ENCODE measurements at places on chromosomes 11 and 22.

- DNase-seq: no peak
Observed at GRCh38 chr11:77109236-77110019, 6.8 kb downstream of the OMP start.

- no peak for DNase-seq
Observed at GRCh38 chr11:133198438-133198837, 333.9 kb downstream of the OPCML start.

- no peak for DNase-seq
Observed at GRCh38 chr22:40466976-40467375, 96.6 kb downstream of the SGSM3 start.

- no peak for DNase-seq
Observed at GRCh38 chr11:86632499-86633269, 39.7 kb downstream of the ME3 start.

- DNase-seq: no peak
Observed at GRCh38 chr11:1358286-1358685, 31.4 kb upstream of the BRSK2 start.

DNA sequence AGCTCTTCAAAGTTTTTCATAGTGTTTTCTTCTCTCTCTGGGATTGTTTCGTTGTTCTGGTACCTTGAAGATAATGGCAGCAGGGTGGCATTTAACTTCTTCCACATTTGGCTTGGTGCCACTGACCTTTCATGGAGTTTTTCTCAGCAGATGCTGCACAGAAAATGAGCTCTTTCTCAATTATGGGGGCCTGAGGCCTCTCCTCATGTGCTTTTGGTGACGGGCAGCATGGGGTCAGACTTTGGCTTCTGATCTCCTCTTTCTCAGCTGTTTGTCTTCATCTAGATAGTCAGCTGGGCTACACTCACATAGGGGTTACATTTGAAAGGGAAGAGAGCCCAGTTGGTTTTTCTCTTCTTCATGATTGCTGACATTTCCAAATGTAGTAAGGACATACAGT, 76.3 kb downstream of the FAT3 start:
- DNase-seq: no peak

- DNase-seq: no peak
Observed at GRCh38 chr11:81990659-81991443, 742.8 kb downstream of the FAM181B start.

DNA sequence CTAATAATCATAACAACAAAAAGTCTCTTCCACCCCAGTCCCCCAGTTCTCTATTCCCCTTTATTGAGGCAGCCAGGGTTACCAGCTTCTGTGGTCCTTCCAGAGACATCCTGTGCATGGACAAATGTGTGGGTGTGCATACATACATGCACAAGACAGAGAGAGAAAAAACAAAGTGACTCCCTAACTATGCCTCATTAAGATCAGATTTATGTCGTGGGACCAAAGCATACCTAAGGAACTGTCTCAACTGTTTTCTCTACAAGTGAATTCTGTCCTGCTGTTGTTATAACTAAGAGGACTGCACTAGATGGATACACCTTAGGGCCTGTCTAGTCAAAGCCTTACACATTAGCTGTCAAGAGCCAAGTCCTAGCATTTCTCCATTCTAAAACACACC, 106.7 kb downstream of the MRTFA start:
- DNase-seq: no peak

DNA sequence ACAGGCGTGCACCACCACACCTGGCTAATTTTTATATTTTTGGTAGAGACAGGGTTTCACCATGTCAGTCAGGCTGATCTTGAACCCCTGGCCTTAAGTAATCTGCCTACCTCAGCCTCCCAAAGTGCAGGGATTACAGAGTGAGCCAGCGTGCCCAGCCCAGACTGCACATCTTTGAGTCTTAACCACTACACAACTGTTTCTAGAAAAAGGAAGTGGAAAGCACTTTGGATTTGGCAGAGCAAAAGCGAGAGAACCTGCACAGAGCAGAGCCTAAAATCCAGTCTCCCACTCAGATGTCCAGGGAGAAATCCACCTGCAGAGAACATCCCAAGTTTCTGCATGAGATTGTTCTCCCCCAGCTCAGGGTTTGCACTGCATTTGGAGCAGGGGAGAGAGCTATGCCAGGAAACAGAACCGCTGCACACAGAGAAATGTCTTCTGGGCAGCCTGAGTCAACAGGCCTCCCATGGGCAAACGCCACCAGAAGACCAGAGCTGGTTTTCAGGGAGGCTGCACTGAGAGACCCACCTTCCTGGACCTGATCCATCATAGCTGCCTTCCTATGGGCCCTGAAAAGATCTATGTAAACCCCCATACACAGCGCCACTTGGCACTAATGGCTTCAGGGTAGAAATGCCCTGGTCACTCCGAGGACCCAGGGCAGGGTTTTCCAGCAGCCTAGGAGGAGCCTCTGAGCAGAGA, 54.0 kb downstream of the RPUSD4 start:
- no peak for DNase-seq

- DNase-seq: no peak
Observed at GRCh38 chr11:111395081-111395480, 16.0 kb upstream of the POU2AF1 start.

DNA sequence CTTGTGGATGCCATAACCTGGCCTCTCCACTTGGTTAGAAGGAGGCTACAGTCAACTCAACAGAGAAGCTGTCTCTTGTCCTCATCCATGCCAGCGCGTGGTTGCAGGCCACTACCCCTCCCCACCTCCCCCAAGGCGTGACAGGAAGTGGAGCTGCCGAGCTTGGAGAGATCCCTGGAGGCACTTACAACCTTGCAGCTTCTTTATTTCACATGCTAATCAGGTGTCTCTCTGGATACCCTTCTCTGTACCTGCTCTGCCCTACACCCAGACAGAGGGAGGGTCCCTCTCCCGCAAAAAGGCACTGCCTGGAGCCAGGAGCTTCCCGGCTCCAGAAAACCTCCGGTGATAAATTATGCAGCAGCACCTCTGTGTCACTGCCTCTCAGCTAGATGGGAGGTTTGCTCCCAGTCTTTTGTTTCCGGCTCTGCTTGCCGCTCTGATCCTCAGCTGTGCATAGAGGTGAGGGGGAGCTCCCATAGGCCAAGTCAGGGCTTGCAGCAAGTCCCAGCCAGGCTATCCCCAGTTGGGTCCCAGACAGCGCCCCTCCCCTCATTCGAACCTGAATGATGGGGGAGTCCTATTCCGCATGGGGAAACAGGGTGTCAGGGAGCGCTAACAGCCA, 5.7 kb downstream of the LRP4 start:
- DNase-seq: no peak

DNA sequence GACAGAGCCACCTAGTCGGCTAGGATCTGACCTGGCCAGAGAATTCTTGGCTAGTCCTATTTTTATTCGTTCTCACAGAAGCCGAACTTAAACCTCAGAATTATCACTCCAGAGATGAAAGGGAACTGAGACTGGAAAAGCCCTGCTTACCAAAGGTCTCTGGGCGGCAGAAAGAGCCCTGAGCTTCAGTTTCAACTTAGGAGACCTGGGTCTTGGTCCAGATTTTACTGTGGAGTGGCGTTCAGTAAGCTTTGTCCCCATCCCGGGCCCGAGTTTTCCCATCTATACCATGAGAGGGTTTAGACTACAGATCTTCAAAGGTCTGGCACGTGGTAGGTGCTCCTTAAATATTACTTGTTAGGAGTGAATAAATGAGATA, 516 bp downstream of the NEU3 start:
- DNase-seq: no peak

- no peak for DNase-seq
Observed at GRCh38 chr11:28657378-28658030, 549.3 kb downstream of the METTL15 start.

DNA sequence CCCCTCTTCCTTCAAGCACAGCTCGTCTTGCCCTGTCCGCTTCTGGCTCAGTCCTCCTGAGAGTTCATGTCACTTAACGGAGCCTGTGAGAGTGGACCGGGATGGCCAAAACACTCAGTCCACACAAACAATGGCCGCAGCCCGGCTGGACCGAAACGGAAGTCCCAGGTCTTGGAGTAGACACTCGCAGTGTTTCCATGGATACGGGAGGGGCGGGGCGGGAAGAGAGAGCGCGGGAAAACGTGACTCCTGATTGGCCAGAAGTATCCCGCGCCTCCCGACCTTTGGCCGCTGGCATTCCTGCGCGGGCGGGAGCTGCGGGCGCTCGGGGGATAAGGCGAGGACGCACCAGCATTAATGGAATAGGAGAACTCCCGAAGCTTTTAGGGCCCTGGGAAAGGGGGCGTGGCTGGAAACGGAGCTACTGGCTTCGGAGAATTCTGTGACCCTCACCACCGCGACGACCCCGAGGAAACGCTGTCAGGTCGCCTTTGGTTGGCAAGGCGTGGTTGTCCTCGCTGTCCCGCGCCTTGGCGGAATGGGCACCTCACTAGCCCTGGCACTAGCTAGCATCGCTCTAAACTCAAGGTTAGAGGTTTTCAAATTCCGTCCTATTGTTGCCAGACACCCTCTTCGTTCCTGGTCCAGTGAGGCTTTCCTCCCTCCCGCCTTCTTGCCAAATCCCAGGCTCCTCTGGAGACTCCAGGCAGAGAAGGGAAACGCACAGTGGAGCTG, at the start of the genes NLRP14 and ZNF214:
Gene NLRP14 (plus strand): TSS at position 297 of the 735 bp plus-strand sequence. CDS start 18,108 bp downstream, outside the sequence.
Gene ZNF214 (minus strand): TSS at position 164 of the 735 bp plus-strand sequence. CDS start 17,511 bp downstream, outside the sequence.
- peak; percentile 92 for DNase-seq

- DNase-seq: no peak
Observed at GRCh38 chr11:67601098-67601497, 5.6 kb upstream of the NDUFV1 start.

DNA sequence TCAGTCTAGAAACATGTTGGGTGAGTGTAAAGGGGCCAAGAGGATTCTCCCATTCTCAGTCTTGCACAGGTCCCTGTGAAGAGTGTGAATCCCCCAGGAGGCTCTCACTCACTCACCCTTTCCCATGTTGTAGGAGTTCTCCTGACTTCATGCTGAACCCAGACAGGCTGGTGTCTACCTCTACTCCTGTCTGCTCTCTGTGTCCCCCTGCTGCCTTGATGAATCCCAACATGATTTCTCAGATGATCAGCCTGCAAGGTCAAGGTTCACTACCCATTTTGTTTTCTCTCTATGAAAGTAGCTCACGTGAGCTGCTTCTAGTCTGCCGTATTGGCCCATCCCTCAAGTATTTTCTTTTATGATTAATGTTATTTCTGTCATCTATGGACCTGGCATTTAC, 500.6 kb downstream of the ETS1 start:
- DNase-seq: no peak

- DNase-seq: no peak
Observed at GRCh38 chr11:125313271-125314219, 149.0 kb downstream of the PKNOX2 start.

GRCh38 chr11:19827399-19828135, 114.9 kb downstream of the NAV2 start:
- DNase-seq: no peak

DNA sequence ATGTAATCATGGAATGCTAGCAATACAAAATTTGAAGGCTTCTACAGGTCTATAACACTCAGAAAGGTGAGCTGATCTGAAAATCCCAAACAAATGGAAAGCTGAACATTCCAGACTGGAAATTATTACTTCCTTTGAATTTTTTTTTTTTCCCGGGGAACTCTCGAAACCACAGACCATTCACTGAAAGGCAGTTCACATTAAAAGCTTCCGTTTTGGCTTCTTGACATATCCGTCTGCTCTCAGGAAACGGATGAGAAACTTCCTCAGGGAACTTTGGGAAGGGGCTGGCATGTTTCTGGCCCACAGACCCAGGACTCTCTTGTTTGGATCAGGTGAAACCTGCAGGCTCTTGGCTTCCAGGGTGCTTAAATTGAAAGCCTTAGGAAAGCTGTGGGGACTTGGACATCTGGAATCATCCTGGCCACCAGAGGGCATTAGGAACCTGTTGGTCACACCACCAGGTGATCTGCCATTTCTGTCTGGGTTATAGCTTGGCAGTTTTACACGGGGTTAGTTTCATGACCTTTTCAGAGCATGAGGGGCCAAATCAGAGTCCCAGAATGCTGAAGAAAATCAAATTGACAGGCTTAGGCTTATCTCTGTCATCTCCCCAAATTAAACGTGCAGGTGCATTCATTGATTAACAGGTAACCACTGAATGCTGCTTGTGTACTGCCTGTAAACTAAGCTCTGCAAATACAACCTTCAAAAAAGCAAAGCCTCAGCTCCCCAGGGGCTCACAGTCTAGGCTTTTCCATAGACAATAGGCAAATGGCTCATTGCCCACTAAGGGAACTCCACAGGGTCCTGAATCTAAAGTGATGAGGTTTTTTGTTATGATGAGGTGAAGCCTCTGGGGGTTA, 22.7 kb upstream of the GRAMD1B start:
- peak; percentile 65 for DNase-seq

DNA sequence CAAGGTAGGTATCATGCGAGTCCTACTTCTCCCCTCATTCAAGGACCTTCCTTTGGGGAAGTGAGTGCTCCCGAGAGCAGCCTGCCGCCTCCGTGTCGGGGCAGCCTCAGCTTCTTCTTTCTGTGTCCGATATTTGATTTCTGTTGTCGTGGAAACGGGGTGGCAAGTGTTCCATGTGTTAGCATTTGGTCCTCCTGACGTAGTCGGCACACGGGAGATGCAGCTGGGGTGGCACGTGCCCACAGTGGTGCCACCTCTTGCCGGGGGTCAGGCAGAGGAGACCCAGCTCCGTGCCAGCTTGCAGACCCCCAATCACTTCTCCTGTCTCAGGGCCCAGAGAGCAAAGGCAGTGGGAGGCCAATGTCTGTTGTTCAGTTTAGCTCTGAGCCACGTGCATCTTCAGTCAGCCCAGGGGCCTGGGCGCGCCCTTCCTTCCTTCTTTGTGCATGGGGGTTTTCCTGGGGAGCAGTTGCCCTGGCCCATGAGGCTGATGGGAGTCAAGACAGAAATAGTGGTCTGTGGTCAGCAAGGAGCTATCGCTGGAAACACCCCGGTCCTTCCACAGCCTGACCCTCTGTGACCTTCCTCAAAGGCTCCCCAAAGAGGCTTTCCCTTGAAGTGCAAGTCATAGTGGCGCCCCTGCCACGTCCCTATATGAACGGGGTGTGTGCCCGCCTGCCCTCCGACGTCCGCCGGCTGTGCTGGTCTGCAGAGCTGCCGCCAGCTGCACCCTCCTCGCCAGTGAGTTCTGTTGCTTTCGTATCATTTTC, 44.5 kb downstream of the PARVB start:
- DNase-seq: no peak

- no peak for DNase-seq
Observed at GRCh38 chr11:40280159-40281051, 1179.0 kb downstream of the LRRC4C start.

DNA sequence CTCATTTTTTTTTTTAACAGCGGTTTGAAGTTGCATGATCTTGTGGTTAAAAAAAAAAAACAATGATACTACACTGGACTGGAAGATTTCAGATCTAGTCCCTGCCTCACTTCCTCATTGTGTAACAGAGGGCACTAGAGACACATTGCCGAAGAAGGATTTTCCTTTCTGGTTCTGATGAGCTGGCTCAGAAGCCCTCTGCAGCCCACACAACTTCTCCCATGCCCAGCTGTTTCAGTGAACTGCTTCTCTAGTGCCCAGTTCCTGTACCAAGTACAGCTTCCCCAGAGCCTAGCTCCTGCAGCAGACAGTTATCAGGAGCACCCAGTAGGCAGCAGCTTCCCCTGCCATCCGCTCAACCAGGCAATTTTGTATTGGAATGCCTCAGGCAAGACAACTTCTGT, 29.5 kb upstream of the ANO5 start:
- DNase-seq: no peak

GRCh38 chr11:6737872-6738466, 33.8 kb downstream of the OR2AG2 start:
- no peak for DNase-seq
